ENCODE measurements at places on chromosomes 3 and 15.

- no peak for DNase-seq
Observed at GRCh38 chr3:17749281-17749680, 6.8 kb upstream of the TBC1D5 start.

- no peak for DNase-seq
Observed at GRCh38 chr15:45431511-45431910, 53.2 kb upstream of the GATM start.

DNA sequence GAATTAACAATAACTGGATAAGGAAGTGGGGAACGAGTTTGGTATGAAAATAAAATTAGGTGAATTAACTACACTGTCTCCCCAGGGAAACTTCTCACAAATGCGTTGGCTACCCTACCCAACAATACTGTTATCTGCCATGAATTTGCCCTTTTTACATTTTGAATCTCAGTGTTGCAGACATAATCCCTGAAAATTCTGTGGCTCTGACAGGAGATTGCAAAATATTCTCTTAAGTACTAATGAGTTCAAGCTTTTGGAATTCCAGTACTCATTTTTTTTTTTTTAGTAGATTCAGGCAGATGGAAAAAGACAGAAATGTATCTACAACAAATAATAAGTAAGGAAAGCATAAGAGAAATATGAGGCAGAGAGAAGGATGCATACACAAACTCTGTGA is 332.6 kb downstream of the LSAMP start:
- no peak for DNase-seq

DNA sequence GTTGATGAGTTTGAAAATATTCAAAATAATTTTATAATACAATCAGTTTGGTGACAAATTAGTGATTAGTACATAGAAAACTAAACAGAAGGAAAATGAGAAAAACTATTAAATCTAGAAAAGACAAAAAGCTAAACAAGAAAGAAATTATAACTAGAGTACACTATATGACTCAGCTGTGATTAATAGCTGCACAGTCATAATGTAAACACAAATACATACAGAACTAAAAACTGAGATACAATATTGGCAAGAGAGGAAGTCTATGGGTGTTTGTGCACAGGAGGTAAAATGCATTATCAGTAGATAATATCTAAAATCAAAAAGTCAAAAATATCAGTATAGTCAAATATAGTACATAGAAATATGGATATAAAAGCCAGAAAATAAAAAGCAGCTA is 80.7 kb upstream of the PCSK6 start:
- no peak for DNase-seq

GRCh38 chr3:115111632-115112031 is 35.5 kb downstream of the ZBTB20 start:
- no peak for DNase-seq

DNA sequence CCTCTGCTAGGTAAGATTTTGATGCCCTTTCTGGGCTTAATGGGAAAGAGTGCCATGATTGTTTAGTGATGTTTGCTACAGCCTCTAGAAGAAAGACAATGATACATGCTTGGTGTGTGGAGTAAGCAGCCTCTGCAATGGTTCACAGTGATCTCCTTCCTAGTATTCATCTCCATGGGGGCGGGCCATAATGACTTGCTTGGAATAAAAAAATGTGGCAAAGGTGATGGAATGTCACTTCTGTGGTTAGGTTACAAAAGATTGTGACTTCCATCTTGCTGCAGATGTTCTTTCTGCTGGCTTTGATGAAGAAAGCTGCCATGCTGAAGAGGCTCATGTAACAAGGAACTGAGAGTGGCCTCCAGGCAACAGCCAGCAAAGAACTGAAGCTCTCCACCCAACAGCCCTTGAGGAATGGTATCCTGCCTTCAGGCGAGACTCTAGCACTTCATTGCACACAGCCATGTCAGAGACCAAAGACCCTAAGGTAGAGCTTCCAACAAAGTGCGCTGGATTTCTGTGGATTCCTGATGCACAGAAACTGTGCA is 139.1 kb upstream of the LRIG1 start:
- no peak for DNase-seq

GRCh38 chr3:11530153-11530721 is 113.5 kb downstream of the VGLL4 start:
- no peak for DNase-seq

DNA sequence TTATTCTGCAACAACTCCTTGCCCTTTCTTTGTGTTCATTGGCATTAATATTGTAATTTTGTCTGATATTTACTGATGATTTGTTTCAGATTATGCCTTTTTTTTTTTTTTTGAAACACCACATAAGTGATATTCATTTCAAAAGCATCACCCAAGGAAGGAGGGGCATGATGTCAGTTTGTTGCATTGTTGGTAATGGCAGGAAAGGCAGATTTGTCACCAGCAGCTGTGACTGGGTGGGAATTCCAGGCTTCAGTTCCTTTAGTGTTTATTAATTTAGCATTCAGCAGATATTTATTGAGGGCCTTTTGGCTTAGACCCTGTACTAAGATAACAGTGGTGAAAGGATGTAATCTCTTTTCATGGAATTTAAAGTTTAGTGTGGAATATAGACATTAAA is 19.5 kb downstream of the SENP2 start:
- DNase-seq: no peak

DNA sequence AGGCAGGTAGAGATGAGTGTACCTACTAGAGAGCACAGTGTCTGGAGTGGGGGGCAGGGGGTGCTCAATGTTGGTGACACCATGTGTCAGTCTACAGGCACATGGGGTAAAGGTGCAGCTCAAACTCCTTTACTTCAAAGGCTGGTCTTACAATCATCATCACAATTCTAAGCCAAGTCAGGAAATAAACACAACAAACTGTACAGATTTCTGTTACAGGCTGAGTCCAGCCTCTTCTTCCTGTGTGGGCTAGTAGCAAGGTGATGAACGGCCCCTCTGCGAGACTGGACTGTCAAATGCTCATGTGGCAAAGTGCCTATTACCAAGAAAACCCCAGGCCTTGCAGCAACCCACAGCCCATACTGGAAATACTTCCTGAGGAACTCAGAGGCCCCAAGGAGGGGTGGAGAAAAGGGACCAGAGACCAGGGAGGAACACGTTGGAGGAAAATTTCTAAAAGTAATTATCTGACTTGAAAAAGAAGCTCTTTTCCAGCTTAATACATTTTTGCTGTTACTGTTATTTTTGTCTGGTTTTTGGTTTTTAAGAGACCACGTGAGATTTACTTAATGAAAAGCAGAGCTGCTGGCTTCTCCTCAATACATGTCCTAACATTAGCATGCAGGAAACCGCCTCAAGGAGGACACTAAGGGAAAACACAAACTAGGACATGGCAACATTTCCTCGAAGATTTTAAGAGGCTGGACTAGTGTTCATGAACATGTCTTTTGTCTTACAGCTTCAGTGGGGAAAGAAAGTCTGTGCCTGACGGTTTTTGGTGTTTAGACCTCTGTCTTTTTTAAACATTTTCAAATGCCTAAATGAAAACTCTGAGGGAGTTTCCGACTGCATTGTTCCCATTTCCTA is 29.5 kb downstream of the TBC1D2B start:
- DNase-seq: no peak

DNA sequence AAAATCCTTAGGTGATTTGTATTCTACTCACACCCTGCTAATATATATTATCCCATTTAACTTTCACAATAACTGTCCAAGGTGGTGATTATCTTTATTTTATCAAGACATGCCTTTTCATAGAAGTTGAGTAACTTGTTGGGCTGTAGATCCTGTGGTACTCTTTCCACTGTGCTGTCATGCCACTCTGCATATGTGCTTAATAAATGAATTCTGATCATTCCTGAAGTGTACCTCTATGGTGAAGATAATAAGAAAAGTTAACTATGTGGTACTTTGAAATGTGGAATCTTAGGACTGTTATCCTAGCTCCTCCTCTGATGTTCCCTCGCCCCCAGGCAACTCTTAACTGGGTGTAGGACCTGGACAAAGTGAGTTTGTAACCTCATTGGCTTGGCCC is 5.2 kb downstream of the SNRK start:
- DNase-seq: no peak

DNA sequence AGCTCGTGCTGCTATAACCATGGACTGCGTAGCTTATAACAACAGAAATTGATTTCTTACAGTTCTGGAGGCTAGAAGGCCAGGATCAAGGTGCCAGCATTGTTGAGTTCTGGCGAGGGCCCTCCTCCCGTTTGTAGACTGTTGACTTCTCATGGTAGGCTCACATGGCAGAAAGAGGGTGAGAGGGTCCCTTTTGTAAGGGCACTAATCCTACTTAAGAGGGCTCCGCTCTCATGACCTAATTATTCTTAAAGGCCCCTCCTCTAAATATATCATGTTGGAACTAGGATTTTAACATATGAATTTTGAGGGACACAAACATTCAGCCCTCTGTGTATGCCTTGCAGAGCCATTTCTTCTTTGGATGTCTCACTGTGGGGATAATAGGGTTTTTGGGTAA is 28.8 kb upstream of the PYDC2 start:
- no peak for DNase-seq

DNA sequence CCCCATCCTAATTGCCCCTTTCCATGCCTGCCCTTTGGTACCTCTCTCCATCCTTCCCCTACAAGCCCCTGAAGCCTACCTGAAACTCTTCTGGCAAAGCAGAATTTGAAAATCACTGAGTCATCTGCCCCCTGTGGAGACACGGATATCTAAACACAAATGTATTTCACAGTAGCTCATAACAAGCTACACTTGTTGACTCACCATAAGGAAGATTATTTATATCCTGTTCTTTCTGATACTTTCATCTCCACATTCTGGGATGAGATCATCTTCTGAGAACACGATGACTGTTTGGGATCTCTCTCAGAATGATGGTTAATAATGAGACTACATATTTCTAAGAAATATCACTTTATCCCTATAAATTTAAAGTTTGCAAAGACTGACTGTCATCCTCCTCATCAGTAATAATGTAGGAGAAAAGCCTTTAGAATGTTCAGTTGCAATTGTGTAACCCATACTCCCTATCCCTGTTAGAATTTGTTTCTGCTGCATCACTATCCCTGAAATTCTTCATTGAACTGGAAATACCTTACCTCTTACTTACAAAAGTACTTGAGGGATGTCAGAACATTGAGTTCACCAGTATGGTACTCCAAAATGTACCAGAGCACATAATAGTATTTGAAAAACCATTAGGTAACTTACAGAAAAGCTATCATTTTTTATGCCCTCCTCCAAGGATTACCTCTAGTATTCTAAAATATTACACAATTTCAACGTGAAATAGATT is 116.1 kb upstream of the IL12A start:
- DNase-seq: peak; percentile 55

DNA sequence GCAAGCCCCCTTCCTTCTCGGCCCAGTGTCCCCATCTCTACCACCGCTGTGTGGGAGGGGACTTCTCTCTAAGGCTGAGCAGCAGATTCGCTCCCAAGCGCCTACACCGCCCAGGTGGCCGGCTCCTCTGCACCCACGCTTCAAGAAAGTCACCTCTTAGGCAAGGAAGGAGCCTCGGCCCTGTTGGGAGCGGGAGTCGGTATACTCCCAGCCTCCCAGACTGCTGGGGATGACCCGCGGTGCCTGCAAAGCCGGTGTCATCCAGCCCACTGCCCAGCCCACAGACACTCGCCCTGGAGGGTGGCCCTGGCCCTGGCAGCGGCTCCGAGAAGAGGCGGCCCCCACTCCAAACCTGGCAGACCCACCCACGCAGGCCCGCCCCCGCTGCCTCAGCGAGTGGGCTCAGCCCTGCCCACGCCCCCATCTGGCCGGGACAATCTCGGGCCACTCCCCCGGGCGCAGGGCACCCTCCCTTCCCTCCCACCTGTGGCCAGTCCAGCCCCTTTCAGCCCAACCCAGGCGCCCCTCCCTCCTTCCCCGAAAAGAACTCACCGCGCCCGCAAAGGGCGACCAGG is 396 bp downstream of the CHRNB4 start:
- no peak for DNase-seq

- DNase-seq: no peak
Observed at GRCh38 chr3:41173926-41174885, 25.1 kb upstream of the CTNNB1 start.

DNA sequence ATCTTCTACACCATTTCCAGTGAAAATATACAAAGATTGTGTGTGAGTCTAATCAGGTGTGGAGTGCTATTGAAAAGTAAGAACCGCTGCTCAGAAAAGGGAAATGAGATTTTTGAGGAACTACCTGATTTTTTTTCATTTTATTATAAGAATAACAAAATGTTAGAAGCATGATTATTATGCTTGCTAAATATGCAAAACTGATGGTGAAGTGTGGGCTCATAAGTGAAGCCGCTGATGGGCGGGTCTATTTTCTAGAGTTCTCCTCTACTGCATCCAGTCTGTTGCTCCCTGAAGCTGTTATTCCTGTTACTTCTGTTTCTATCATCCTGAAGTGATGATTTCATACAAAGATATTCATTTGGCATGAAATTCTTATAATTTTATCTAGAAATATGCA is 612.0 kb downstream of the CADM2 start:
- DNase-seq: no peak

- peak; percentile 60 for DNase-seq
Observed at GRCh38 chr15:45795440-45796069, 160.7 kb downstream of the SQOR start.
